ENCODE measurements at places on chromosomes 11 and 22.

DNA sequence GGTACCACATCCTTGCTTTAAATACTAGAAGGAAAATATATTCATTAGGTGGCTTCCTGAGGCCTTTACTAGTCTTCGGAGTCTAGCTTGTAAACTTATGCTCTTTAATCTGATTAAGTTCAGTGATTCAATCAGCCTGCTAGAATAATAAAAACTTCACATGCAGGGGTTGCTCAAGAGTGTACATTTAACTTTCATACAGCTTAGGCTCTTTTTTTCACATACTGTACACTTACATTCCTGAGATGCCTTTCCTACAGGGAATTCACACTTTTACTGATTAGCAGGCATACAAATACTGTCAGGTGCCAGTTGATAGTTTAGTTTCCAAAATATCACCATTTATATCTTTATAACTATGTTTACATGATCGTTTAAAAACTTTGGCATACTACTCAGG, 3.2 kb upstream of the ANO5 start:
- DNase-seq, result no peak

DNA sequence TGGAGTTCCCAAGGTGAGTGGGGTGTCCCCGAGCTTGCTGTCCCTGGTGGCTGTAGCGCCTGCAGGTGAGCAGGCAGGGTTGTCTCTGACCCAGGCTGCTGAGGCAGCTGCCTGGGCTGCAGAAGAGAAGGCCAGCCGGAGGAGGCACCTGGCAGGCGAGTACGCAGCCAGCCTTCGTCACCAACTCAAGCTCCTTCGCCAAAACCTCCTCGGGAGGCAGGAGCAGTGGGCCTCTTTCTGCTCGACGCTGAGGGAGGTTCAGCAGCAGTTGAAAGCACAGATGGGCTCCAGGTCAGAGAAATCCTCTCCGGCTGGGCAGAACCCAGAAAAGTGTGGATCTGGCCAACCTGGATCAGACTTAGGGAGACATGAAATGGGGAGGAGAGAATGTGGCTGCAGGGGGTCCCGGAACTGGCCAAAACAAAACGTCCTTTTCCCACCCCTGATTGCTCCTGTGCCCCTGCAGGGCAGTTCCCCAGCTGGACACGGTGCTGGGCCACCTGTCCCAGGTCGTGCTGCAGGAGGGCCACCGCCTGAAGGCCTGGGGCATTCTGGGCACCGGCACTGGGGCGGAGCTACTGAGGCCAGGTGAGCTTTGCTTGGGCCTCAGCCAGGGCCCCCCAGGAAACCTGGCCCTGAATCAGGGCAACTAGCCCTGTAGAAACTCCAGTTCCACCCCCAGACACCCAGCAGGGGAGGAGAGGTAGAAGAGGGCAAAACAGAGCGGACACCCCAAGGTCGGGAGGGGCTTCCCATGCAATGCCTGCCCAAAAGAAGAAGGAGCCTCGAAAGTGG, 56.7 kb downstream of the BTG4 start:
- DNase-seq, result no peak

DNA sequence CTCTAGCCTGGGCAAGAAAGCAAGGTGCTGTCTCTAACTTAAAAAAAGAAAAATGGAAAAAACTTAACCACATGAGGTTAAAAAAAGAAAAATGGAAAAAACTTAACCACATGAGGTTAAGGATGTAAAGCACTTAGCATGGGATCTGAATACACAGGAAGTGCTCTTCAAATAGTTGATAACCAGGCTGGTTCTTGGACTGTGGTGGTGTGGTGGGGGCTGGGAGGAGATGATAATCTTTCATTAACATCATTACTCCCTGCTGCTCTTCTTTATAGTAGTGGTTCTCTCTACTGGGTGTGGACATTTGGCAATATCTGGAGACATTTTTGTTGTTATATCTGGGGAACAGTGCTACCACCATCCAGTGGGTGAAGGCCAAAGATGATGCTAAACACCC, 88.4 kb downstream of the TTC17 start:
- peak; percentile 34 for DNase-seq

DNA sequence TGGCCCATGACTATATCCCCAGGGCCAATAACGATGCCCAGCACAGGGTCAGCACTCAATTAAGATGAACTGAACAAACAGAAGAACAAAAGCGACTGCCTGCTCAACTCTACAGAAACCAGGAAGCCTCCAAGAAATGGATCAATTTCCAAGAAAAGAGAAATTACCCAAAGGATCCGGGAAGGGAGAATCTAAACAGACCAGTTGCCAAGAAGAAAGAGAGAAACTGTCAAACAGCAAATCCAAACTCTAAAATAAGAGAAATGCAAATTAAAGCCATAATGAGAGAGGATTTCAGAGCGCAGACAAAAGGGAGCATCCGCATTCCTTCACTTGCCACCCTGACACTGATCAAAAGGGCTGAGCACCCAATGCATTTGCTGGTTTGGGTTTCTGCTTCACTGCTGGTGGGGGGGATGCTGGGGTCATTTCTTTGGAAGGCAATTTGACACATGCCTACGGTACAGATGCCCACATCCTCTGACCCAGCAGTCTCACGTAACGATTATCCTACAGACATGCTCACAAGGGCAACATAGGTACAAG, 37.7 kb upstream of the RFPL3 start:
- no peak for DNase-seq

GRCh38 chr11:121741761-121742361, 289.1 kb upstream of the SORL1-AS1 start:
- DNase-seq, result no peak

GRCh38 chr22:27853424-27853823, 51.9 kb upstream of the MN1 start:
- DNase-seq, result no peak

DNA sequence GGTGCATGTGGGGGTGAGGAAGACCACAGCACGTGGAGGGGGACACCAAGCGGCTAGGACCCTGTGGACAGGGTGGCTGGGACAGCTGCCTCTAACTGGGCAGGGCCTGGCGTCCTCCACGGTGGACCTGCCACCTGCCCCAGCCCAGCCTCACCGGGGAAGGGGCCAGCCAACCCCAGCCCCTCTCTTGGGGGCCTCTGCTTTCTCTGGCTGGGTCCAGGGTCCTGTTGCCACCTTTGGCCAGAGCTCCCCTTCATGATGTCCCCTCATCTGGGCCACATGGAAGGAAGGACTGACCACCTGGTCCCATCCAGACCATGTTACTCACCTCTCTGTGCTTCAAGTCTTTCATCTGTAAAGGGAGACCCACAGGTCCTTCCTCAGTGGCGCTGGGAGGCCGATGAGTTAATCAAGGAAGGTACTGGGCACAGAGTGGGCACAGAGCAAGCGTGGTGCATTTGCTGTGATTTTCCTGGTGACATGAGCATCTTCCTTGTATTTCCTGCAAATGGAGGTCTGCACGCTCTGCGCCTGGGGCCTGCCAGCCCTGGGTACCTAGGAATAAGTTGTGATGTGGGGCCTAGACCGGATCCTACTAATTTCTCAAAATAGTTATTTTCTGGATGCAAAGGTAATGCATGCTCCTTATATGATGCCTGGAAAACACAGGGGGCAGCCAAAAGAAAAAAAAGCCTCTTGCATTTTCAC, 538.4 kb downstream of the TBC1D22A start:
- DNase-seq, result no peak

- DNase-seq, result no peak
These were observed 747 bp downstream of the TPCN2 start for GRCh38 chr11:69049490-69049867.

GRCh38 chr22:48432781-48433518, 1394.7 kb downstream of the BRD1 start:
- DNase-seq, result no peak

DNA sequence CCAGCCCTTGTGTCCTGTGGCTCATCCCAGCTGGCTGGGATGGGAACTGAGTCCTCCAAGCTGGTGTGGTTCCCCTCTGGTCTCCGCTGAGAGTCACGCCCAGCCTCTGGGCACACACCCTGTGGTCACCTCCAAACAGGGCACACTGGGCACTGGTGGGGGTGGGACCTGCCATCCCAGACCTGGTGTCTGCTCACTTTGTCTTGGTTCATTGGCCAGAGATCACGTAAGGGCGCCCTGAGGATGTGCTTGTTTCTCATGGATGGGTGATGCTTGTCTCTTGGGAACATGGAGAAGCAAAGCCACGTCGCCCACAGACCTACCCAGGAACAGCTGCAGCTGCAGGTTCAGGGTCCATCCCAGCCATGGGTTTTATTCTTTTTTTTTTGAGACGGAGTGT, 43.1 kb downstream of the LRP5 start:
- DNase-seq, result no peak

DNA sequence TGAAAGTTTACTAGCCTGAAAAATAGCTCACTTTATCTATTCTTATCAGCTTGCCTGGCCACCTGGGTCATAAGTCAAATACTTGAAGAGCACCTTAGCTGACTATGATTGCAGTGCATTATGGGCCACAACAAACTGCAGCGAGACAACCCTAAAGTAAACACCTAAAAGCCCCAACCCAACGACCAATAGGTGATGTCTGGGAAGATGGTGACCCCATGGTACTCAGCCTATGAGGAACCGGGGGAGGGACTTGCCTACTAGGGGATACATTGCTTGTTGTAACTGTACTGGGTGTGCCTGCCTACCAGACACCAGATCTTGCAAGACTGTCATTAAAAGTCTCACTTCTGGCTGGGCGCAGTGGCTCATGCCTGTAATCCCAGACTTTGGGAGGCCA, 35.6 kb upstream of the APOBEC3A start:
- no peak for DNase-seq

DNA sequence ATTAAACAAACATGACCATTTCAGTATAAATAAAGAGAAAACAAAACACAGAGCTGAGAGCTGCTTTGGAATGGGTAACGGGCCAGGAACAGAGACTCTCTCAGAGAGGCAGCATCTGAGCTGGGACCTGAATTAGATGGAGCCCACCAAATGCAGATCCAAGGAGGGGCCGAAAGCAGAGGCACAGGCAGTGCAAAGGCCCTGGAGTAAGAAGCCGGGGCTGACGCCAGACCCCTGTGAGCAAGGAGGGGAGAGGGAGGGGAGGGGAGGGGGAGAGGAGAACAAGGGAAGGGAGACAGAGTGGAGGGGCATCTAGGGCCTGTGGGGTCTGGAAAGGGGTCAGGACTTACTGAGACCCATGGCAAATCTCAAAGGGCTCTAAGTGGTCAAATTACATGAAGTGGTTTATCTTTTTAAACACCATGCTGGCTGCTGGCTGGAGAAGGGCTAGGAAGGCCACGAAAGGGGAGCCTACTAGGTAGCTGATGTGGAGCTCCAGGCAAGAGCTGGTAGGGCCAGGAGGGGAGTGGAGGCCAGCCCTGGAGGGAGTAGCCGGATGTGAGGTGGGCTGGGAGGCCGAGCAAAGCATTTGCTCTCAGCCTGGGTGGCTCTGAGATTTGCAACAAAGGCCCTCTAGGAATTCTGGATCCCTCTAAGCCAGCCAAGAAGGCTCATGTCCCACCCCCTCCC, 3.2 kb downstream of the OSBPL5 start:
- DNase-seq, result no peak

DNA sequence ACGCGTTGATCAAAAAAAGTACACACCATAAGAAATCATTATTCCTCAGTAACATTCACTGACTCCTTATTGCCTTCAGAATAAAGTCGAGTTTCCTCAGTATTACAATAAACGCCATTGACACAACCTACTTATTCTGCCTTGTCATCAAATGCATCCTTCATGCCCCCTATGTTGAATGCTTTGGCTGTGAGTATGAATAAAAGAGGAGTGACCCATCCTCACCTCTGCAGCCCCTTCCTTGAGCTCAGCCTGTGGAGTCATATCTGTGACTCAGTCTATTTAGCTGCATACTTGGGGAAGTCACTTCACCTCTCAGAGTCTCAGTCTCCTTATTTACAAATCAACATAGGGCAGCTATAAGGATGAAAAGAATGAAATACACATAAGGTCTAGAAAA, 65.1 kb downstream of the USP35 start:
- DNase-seq, result no peak

DNA sequence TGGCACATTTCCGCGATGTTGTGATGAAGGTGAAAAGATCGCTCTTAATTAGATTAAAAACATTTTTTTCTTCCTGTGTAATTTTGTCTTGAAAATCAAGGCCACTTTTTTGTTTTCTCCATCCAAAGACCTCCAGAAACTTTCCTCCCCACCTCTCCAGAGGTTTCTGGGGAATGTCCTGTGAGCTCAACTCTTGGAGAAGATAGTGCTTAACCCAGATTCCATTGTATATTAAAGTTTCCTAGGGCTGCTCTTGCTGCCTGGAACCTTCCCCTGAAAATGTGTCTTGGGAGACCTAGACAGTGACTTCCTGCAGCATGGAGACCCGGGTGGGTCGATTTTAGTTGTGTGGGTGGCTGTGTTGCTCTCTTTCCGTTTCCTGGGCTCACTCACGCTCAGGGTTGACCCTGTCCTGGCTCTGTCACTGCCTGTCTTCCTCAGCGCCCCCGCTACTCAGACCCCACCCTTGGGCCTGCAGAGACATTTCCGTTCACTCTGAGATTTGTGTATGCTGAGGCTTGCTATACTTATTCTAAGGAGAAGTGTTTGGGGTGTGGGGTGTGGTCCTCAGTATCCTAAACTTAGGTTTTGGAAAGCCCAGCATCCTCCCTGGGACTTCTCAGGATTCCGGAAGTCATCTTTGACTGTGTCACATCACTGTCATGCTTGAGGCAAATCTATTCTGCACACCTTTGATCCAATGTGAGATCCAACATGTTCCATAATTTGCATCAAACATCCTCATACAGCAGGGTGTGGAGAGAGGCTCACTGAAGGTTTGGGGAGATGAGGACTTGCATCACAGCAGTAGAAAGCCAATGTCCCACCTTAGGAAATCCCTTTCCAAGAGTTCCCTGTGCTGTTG, 47.2 kb downstream of the KCNQ1OT1 start:
- DNase-seq, result no peak

GRCh38 chr22:50303848-50304527, 3.5 kb downstream of the PLXNB2 start:
- DNase-seq, result no peak

- DNase-seq, result no peak
These were observed 85.1 kb downstream of the DEPDC5 start for GRCh38 chr22:31838917-31839316.

GRCh38 chr11:11618973-11619435, 2.8 kb downstream of the GALNT18 start:
- no peak for DNase-seq

DNA sequence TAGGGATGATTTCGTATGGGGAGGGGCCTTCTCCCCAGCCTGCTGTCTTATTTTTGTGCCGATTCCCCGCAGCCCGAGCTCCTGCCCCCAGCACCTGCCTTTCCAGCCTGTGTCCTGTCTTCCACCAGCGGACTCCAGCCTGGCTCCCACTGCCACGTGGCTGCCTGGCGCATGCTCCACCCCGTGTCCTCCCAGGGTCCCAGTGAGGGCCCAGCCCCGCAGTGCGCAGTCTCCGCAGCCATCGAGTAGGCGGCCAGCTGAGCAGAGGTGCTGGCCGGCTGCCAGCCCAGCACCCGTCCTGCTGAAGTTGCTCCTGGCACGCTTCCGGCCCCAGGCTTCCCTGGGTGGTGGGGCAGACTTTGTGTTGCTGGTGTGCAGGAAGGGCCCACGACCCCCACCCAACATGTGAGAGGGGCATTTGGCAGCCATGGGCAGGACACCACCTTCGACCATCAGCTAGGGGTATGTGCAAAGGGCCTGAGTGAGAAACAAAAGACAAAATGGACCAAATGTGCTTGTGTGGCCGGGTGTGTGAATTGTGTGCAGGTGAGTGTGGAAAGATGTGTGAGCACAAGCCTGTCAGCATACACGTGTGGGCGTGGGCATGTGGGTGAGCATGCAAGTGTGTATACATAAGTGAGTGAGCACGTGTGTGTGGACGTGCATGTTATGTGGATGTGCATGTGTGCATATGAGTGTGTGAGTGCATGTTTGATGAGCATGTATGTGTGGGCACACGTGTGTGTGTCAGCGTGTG, 55.9 kb downstream of the RTN4R start:
- DNase-seq, result no peak
